Right forelimb (tissue), 1 donor: ENCODE measurements at places on chromosomes 1 and 21.

GRCh38 chr1:2150801-2151200, 43.8 kb downstream of the FAAP20 start:
- no peak for DNase-seq

GRCh38 chr1:108708691-108709660, 3.7 kb upstream of the FNDC7 start:
- no peak for DNase-seq

DNA sequence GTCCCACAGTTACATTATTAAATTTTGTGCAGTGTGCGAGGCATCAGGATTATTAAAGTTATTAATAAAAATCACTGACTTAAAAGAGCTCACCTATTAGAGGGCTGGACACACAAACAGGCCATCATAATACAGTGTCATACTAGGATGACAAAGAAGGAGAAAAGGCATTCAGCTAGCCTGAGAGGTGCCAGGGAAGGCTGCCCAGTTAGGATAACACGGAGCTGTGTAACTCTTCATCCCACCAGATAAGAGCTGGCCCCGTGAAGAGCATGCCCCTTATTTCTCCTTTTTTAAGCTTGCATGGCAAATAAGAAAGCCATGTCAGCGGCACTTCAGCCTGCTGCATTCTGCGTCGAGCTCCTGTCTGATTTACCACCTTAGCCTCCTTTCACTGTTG, 109.5 kb downstream of the KCNK1 start:
- no peak for DNase-seq

DNA sequence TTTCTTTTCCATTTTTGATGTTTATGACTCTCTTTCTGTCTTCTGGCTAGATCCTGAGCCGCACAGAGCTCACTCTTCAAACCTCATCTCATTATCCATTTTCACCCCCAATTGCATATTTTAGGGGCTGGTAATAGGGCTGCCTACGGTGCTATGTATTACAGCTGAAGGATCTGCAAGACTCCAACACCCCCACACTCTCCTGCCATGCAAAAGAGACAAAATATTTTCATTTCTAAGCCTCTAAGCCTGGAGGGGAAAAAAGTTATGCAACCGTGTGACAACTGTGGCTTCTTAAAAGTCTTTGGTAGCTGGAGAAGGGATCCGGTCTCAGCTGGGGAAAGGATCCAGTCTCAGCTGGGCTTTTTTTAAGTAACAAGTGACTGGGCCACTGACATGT, 311.6 kb downstream of the NPHP4 start:
- peak; percentile 26 for DNase-seq

GRCh38 chr1:119712342-119713038, 756 bp downstream of the PHGDH start:
- peak; percentile 91 for DNase-seq

GRCh38 chr1:228215663-228216116, 7.8 kb downstream of the OBSCN start:
- DNase-seq = no peak

GRCh38 chr1:10948463-10948775, 64.0 kb upstream of the TARDBP start:
- DNase-seq = no peak

GRCh38 chr1:62727656-62728407, 39.6 kb upstream of the DOCK7 start:
- DNase-seq = no peak

GRCh38 chr1:26915204-26915842, 1.5 kb upstream of the NR0B2 start:
- no peak for DNase-seq

DNA sequence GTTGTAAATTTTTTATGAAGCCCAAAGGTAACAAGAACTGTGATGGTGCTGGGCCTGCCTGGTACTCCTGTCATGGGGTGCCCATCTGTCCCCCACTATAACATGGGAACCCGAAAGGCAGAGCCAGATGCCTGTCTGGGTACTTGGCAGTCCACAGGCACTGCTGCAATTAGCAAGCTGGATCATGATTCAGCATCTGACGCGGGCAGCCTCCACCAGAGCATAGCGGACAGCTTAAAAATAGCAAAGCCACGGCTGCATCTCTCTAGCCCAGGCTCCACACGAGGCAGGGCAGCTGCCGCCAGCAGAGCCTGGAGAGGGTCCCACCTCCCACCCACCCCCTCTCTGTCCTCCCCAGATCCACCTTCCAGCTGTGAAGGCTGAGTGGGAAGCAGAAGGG, 22.9 kb downstream of the SUSD4 start:
- DNase-seq = no peak

- DNase-seq = no peak
Measured at GRCh38 chr1:238318294-238319110, 427.8 kb upstream of the ZP4 start.

DNA sequence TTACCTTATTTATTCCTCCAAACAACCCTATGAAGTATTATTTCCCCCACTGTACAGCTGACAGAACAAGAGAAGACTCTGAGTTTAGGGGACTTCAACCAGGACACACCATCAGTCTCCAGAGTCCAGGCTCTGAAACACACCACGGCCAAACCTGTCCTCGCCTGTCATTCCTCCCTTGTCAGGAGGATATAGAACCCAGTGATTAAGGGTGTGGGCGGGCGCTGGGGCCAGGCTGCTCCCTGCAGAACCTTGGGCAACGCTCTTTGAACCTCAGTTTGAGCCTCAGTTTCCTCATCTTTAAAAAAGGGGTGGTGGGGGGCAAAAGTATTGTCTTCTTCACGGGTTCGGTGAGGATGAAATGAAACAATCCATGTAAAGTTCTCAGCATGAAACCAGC, 9.4 kb upstream of the CEP85 start:
- no peak for DNase-seq

GRCh38 chr1:205972491-205973168, 29.4 kb upstream of the SLC26A9 start:
- no peak for DNase-seq

DNA sequence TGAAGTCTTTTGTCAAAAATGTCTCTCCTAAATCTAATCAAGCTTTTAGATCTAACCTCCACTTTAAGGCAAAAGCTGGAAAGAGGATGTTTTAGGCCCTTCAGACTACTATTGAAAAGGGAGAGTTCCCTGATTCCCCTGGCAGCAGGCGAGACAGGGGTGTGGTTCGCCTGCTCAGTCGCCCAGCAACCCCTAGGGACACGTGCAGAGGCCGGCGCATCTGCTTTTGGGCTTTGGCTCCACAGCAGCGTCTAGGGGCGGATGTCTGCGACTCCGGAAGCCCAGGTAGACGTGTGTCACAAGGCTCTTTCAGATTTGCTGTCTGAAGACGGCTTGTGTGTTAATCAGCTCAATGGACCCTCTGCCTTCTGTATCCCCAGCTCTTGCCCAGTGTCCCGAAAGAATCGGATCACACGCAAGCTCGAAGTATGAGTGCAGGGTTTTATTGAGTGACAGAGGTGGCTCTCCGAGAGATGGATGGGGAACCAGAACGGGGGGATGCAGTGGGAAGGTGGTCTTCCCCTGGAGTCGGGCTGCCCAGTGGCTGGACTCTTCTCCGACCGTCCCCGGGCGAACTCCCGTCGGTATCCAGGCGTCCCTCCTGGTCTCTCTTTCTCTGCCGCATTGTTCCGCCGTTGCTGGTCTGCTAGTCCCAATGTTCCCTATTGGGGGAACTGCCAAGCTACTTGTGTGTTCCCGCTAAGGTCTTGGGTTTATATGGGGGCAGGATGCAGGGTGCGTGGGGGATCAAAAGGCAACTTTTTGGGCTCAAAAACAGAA, 45.5 kb downstream of the OLFML2B start:
- DNase-seq = no peak
